ENCODE measurements at places on chromosomes 5 and 9.
A peak's percentile ranks its signal among the peaks of the same experiment; 100 is the strongest.

DNA sequence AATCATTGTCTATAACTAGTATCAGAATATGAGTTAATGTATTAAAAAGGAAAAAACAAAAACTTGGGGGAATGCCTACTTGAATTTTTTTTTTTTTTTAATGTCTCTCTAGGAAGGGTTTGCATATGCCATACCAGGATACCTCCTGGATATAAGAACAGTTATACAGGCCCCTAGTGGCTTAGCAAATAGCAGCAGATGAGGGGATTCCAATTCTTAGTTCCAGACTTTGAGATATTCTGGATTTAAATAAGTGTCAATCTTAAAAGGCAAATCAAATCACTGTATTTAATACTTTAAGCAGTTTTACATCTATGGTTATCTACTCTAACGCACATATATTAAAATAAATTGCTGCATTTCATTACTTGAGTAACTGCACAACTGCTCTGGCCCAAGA is 1055.5 kb upstream of the DMAC1 start:
- no peak for DNase-seq

DNA sequence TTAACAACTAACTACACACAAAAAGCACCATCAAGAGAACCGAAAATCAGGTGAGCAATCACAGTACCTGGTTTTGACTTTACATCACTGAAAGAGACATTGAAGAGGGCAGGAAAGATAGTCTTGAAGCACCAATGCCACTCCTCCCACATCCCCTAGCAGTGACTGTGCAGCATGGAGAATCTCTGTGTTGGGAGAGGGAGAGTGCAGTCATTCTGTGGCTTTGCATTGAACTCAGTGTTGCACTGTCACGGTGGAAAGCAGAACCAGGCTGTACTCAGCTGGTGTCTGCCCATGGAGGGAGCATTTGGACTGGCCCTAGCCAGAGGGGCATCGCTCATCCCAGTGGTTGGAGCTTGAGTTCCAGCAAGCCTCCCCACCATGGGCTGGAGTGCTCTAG is 40.4 kb downstream of the C5 start:
- peak; percentile 8 for DNase-seq

DNA sequence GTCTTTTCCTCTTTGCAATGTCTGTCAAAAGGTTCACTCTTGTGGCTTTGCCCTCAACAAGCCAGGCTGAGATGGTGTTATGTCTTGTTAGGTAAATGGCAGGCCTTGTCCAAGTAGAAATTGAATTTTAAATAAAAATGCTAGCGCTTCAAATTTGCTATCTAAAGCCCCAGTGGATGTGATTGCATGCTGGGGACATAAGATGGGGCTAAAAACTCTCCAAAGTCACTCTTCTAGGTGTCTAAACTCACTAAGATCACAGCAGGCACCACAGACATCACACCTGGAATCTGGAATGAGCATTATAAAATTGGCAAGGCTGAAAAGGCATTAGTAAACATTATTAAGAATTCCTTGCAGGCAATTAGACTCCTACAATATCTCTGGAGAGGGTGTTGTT is 262.7 kb upstream of the CLINT1 start:
- no peak for DNase-seq

GRCh38 chr5:160188141-160189015 is 40.9 kb upstream of the FABP6 start:
- DNase-seq = no peak

DNA sequence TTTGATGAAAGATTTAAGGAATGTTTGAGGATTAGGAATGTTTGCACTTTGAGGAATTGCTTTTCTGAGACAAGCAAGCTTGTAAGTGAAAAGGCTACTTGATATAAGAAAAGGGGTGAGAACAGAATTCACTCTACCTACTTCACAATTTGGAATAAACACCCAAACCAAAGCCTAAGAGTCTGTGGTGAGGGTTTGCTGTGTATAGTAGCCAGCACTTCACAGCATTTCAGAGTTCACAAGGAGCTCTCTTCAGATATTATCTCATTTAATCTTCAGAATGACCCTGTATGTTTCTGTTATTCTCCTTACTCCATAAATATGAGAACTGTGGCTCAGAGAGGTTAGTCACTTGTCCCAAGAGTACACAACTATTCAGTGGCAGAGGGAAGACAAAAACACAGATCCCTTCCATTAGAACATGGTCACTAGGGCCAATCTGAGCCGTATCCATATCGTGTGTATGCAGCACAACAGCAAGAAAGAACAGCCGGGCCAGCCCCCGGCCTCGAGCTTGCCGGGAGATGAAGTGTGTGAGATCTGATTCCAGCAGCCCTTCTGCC is 92.4 kb downstream of the FRMD3 start:
- DNase-seq = no peak

DNA sequence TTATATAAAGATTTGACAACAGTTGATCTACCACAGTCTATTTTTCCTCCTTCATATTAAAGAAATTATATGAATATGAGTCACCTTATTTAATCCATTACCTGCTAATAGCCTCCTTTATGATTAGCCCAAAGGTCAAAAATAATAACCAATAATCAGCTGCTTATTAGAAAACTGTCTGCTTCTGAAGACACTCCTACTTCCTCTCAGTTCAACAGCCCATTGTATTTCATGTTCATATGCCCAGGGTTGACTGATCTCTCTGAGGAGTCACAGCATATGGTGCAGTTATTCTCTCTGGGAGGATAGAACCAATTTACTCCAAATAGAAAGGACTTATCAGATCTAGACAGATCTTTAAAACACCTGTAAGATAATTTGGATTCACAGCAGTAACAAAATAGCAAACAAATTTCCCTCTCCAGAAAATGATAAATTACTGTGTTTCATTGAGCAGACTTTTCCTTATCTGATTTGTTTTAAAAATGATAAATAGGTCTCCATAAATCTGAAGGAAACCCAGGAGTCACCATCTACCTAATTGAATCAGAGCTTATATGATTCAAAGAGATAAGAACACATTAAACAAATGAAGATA is 180.4 kb upstream of the ITGA1 start:
- no peak for DNase-seq

- DNase-seq = no peak
These were observed 103.9 kb downstream of the FRMD3 start for GRCh38 chr9:83434254-83434653.

GRCh38 chr9:96574455-96574854 is 45.2 kb downstream of the CDC14B start:
- no peak for DNase-seq

DNA sequence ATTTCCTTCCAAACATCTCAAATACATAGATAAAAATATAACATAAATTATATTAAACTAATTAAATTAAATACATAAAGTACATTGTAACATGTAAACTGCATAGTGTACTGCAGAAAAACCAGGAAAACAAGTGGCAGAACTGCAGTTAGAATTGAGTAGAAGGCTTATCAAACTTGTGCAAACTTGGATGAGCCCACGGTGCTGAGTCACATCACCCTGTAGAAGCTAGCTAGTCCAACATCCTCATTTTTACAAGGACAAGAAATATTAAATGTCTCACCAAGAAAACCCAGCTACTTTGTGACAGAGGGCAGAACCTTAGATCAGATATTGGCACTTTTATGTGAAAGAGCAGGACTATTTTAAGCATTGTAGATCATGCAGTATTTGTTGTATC is 807.9 kb upstream of the NUDT12 start:
- DNase-seq = no peak

DNA sequence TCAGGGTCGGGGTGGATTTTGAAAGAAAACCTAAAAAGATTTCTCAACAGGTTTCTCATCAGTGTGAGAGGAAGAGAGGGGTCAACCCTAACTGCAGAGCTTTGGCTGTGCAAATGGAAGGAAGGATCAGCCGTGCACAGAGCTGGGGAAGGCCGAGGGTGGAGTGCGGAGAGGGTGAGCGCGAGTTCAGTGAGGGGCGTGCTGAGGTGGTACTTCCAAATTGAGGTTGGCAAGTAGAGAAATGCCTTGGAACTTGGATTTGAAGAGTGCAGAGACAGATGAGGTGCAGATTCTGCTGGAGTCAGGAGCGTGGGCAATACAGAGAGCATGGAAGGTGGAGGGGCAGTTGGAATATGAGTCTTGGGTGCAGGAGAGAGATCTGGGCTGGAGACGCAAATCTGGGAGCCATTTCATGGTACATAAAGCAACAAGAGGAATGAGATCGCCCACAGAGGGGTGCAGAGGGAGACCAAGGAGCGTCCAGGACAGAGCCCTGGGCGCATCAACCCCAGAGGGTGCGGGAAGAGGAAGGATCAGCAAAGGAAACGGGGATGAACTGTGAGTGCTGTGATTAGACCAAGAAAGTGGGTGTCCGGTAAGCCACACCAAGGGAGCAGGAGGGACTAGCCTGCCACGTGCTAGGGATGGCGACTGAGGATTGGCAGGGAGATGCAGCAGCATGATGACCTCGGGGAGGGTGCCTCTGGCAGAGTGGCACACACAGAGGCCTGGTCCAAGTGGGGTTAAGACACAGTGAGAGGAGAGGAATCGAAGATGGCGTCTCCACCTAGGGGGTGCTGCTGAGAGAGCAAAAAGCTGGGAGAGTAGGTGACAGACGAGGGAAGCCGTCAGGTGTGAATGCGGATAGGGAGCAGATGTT is 105.8 kb downstream of the ADAMTS2 start:
- no peak for DNase-seq

- DNase-seq = no peak
These were observed 1703.8 kb downstream of the MAT2B start for GRCh38 chr5:165209101-165209727.

DNA sequence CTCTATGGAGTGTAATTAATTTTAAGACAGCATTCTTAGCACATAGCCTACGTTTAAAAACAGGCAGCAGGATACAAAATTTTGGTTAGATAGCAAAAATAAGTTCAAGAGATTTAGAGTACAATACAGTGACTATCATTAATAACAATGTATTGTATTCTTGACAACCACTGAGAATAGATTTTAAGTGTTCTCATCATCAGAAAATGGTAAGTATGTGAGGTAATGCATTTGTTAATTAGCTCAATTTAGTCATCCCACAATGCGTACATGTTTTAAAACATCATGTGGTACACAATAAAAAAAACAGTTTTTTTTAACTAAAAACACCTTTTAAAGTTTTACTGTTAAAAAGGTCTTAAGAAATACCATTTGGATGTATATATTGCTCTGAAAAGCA is 94.2 kb downstream of the MUSK start:
- no peak for DNase-seq

DNA sequence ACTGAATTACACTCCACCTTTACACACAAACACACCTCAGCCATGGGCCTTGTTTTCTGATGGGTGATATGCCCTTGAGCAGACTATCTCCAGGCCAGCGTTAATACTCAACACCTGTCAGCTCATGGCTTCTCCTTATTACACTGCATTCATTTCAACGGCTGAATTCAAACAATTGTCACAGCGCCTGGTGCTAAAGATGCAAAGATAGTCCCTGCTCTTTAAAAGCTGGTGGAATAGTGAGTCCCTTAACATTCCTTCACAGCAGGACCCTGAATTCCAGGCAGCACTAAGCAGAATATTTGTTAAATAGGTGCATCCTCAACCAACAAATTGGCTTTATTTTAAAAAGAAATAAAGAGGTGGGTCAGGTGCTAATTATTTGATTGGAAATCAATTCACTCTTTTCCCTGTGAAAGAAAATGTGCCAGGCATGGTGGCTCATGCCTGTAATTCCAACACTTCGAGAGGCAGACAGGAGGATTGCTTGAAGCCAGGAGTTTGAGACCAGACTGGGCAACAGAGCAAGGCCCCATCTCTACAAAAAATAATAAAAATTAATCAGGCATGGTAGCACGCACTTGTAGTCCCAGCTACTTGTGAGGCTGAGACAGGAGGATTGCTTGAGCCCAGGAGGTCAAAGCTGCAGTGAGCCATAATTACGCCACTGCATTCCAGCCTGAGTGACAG is 155.7 kb upstream of the EFNA5 start:
- DNase-seq = no peak

GRCh38 chr5:43268188-43268820 is 44.9 kb downstream of the HMGCS1 start:
- no peak for DNase-seq

GRCh38 chr5:138661291-138661960 is 86.2 kb upstream of the HSPA9 start:
- DNase-seq = no peak

- DNase-seq = no peak
These were observed 57.6 kb downstream of the MAMDC2 start for GRCh38 chr9:70101265-70101664.

- no peak for DNase-seq
These were observed 281.9 kb upstream of the TUSC1 start for GRCh38 chr9:25960178-25960577.

- DNase-seq = no peak
These were observed 57.2 kb upstream of the HAPLN1 start for GRCh38 chr5:83777856-83778255.

- no peak for DNase-seq
These were observed 9.7 kb upstream of the NEK6 start for GRCh38 chr9:124248066-124248465.

Measured in activated CD4-positive, alpha-beta T cell treated with anti-CD3 and anti-CD28 coated beads for 48 hours (primary cell).